ENCODE measurements at places on chromosomes 5 and 9. TPM values are rescaled to one million over a fixed set of nuclear protein-coding genes. Genes with fewer than 3 reads are reported as not detected.
A peak's percentile ranks its signal among the peaks of the same experiment; 100 is the strongest.

DNA sequence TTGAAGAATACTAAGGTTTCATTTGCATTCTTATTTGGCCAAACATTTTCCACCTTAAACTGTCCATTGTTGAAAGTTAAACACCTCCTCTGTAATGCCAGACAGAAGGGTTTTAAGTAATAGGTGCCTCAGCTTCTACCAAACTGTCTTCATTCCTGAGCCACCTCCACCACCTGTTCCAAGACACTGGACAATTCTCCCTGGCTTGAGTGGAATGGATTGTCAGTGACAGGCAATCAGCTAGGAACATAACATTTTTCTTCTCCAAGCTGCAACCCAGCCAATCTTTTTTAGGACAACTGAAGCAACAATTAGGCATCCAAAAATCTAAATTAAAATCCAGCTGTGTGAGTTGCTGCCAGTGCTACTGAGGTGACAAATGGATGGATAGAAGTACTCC lies 73.9 kb upstream of the ICE1 start:
- DNase-seq = no peak

GRCh38 chr9:126844085-126844484 lies 16.4 kb upstream of the ZBTB34 start:
- peak; percentile 93 for DNase-seq

DNA sequence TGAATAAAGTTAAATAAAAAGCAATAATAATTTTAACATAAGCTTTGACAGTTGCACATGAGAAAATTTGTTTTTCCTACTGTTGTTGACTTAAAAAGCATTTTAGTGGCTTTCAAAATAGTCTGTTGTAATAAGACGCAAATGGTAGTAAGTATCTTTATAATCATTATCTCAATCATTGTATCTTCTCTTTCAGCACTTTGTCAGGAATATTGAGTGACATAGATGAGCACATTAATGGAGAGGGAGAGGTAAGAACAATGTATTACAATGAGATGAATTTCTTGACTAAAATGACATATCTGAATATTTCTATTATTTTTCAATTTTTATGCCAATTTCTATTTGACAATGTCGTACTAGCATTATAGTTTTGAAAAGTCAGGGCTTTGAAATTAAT lies 193.9 kb upstream of the MRPS30 start:
- no peak for DNase-seq

CCL28 gene
- not detected for total RNA-seq

BNC2 gene
- 4.2 TPM for total RNA-seq

TMC1 gene
- not detected for total RNA-seq

- no peak for DNase-seq
Measured at GRCh38 chr9:99623780-99624364, 197.8 kb upstream of the NR4A3 start.

DNA sequence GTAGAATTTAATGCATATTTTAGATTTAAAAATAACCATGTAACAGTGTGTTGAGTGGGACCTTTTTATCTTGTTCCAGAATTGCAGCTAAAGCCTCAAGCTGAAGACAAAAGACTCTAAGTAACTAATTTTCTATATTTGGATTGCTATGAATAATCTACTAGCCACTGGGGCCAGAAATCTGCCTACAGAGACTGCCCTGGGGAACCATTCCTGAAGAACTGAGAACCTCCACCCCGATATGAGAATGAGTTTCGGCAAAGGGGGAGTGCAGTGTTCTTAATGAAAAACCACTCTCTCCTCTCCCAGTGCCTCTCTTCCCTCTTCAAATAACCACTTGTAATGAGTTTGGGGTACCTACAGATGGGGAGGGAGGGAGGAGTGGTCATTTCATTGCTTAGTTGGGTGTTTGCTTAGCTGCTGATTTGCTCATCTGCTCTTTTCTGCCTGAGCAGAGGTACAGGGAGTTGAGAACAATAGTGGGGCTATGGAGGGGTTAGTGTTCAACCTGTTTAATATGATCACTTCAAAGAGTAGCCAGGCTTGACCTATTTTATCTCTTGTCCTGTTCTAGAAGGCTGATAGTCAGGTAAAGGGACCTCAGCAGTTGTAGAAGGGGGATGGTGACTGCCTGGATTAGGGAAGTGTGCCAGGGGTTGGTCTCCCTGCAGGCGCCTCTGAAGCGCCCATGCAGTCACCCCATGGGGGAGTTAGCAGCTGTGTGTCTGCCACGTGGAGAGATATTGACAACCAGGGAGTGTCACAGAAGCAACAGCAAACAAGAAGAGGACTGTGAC lies 47.7 kb downstream of the ATG10 start:
- no peak for DNase-seq

ADAMTS12 gene
- total RNA-seq = 3.5 TPM

- no peak for DNase-seq
Measured at GRCh38 chr9:97565262-97565661, 63.8 kb downstream of the TMOD1 start.

- no peak for DNase-seq
Measured at GRCh38 chr5:169826618-169827017, 153.7 kb downstream of the INSYN2B start.

DNA sequence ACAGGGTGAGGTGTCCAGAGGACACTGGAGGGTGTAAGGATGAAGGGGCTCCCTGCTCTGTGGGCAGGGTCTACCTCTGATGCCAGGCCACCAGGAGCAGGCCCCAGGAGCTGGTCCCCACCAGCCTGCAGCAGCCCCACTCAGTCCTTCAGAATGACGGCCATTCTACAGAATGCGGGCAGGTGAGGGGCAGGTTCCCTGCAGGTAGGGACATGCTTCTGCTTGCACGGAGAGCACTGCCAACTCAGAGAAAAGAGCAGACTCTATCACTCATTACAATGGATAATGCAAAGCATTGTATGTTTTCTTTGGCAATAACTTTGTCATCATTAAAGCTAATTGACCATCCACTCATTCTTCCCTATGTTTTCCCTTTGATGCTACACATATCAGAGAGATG lies 39.0 kb downstream of the DDX31 start:
- no peak for DNase-seq

PROB1 gene
- total RNA-seq = 0.17 TPM

PCDHA12 gene
- 1.5 TPM for total RNA-seq

SLC34A1 gene
- not detected for total RNA-seq

DNA sequence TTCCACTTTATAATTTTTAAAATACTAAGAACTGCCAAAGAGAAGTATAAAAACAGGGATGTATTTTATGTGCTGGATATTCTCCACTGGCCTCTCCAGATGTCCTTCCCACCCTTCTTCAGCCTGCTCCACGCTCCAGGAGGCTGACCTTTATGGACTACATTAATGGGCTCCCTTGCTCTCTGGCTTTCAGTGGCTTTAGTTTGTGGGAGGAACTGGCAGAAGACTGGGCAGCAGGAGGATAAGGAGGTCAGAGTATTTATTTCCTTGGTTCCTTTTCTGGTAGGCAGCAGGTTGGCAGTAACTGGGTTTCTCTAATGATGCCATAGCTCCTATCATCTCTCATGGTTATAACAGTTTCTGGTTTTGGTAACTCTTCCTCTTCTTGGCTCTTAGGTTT lies 133.9 kb downstream of the PAM start:
- DNase-seq = no peak

GRCh38 chr5:51398875-51399642 lies 15.8 kb downstream of the ISL1 start:
- DNase-seq = peak; percentile 15

APBB3 gene
- total RNA-seq = 10.7 TPM

GRCh38 chr9:137987244-137988030 lies 109.9 kb downstream of the CACNA1B start:
- DNase-seq = peak; percentile 35

DNA sequence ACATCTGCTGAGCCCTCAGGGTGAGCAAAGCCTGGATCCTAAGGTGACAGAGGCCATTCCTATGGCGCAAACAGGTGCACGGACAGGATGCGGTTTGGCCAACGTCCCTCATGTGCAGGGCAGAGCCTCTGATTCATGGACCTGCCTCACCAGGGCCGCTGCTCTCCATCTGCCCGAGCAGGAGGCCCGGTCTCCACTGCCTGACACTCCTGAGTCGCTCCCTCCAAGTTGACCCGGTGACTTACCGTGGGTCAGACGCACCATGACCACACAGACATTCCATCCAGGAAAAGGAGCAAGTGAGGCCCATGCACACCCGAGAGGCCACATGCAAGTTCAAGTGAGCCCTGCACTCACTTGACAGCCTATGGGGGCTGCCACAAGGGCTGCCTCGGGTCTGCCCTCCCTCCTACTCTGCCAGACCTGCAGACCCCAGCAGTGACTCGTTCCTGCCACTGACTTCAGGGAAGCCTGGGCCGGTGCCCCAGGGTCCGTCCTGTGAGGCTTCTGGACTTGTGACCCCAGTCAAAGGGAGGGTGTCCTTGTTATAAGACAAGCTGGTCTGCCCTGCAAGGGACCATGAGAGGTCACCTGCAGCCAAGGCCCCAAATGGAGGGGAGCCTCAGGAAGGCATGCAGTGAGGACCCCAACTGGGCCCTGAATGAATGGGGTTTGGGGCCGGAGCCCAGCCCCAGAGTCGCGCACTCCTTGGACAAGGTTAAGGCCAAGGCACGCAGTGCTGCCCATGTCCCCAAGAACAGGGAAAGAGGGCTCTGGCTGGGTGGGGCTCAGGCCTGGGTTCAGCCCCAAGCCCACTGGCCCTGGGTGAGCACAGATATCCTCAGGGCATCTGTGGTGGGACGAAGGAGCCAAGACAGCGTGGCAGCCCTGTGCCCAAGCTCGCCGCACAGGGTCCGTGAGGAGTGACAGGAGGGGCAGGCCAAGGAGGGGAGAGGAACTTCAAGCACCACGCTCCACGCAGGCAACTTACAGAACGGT lies 10.1 kb downstream of the BRD3OS start:
- peak; percentile 2 for DNase-seq

PLEKHG4B gene
- 9.0 TPM for total RNA-seq
